ENCODE measurements at places on chromosomes 1 and 21.

GRCh38 chr1:67759692-67760029 lies 73.6 kb downstream of the GNG12 start:
- DNase-seq, result no peak

- DNase-seq, result no peak
Observed at GRCh38 chr1:235947989-235948388, 81.3 kb upstream of the LYST start.

- DNase-seq, result no peak
Observed at GRCh38 chr1:206013026-206013795, 10.0 kb upstream of the RAB7B start.

DNA sequence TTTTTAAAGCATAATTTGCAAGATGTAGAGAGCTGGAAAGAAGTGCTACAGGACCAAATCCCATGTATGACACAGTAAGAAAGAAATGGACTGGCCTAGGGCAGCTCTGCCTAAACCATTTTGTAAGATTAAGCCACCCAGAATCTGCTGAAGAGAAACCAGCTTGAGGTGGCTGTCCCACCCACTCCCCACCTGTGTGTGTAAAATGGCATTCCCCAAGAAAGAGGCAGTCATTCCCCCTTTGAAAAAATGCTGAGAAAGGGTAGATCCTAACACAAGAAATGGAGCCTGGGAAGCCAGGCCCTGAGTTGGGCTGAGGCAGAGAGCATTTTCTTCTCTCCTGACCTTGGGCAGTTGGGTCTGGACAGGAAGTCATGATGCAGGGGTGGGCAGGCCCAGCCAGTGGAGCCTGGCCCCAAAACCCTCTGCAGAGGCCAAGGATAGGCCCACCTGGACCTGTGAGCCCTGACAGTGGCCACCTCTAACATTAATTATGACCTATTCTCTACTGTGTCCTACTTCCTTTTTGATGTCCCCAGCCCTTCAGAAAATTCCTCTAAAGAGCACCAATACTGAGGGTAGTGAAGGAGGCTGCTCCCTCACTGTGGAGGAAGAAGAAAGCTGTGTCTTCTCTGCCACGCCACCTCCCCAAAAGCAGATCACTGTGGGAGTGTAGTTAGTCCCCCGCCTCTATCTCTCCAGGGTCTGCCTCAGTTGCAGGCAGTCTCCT lies 94.0 kb downstream of the EDEM3 start:
- no peak for DNase-seq

Data from amniotic stem cell (primary cell).